ENCODE measurements at places on chromosomes 6 and 20.

- DNase-seq = no peak
Measured at GRCh38 chr6:3534599-3534998, 77.7 kb upstream of the SLC22A23 start.

DNA sequence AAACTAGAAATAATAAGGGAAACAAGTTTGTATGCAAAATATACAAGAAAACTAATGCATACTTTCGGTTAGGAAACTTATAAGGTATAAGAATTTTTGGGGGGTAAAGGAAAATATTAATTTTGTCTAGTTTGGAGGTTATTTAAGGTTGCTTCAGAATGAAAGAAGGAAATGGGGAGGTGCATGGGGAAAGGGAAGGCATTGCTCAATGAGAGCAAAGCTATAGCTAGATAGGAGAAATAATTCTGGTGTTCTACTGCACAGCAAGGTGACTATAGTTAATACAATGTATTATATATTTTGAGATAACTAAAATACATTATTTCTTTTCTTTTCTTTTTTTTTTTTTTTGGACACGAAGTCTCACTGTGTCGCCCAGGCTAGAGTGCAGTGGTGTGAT, 5.4 kb upstream of the MYMX start:
- DNase-seq = no peak

GRCh38 chr20:13898012-13898612, 92.3 kb downstream of the SEL1L2 start:
- no peak for DNase-seq

DNA sequence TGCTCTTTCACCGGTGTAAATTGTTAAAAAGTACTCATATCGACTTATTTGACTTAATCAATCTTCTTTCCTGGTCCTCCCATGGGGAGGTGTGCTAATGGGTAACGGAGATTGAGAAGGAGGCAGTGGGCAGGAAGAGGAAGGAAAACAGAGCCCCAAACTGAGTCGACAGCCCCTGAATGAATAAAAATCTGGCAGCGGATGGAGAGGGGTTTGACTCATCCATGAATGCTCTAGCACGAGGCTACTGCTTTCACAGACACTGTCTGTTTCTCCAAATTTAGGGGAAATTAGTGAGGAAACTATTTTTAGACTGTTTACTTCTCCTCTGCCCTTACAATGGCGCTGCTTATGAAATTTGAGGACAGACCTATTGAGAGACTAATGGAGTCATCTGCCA, 142.2 kb upstream of the ATXN1 start:
- no peak for DNase-seq

- peak; percentile 63 for DNase-seq
Measured at GRCh38 chr6:119313937-119314884, 35.4 kb downstream of the MAN1A1 start.

DNA sequence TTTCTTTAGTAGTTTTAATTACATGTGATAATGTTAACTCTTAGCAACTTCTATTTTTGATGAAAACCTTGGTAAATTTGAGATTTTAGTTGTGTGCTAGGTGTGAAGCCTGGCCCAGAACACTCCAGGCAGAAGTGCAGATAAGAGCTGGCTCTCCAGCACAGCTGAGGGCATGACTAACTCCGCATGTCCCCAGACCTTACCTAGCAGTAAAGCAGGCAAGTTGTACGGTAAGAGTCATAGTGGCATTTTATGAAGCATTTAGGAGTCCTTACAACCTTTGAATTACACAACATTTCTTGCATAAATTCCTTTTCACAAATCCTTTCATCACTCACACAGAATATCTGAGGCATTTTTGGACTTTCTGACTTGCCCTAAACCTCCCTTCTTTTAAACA, 67.2 kb downstream of the OPRM1 start:
- no peak for DNase-seq

DNA sequence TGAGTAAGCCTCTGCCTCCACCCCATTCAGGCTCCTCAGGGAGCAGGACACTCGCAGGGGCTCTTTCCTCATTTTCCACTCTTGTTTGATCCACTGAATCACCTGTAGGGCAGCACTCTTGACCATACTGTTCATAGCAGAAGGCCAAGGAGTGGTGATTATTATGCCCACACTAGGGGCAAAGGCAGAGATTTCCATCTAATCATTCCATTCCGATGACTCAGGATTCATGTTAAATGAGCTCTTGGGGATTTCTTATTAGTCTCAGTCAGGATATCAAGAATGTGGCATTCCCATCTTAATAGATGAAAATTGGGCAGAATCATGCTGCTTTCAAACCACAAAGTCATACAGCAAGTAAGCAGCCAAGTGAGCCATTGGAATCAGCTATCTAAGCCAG, 101.9 kb upstream of the MOCS1 start:
- DNase-seq = no peak

- DNase-seq = no peak
Measured at GRCh38 chr6:10194816-10195672, 219.8 kb downstream of the TFAP2A start.

GRCh38 chr20:34403063-34403827, 40.2 kb downstream of the ITCH start:
- DNase-seq = no peak

- DNase-seq = no peak
Measured at GRCh38 chr6:70551566-70551965, 15.2 kb upstream of the SDHAF4 start.

DNA sequence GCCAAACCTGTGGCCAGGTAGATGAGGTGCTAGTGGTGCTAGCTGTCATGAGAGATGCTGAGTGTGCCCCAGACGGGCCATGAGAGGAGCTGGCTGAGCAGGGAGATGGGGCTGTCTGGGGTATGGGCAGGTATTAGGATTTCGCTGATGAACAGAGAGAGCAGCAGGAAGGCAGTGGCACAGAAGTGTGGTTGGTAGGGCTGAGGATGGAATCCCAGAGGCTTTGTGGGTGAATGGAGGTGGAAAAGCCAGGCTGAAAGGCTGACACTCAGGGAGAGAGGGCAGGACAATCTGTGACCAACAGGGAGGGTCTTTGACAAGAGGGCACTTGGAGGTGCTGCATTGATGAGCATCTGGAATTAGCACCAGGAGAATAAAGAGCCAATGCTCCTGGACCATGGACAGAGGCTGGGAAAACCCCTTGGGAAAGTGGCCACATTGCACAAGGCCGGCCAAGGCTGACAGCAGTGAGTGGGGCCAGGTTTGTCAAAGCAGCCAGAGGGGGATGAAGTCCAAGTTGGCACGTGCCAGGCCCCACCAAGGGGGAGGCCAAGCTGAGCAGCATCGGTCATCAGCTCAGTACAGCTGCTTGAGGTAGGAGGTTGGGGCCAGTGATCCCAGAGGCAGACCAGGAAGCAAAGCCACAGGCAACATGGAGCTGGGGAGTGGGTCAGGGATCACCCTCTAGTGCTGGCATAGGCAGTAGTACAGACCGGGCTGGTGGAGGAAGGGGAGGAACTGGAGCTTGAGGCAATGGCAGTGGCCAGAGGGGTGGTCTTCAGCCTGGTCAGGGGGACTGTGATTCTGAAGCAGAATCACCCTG, 19.7 kb upstream of the SGK2 start:
- DNase-seq = no peak

DNA sequence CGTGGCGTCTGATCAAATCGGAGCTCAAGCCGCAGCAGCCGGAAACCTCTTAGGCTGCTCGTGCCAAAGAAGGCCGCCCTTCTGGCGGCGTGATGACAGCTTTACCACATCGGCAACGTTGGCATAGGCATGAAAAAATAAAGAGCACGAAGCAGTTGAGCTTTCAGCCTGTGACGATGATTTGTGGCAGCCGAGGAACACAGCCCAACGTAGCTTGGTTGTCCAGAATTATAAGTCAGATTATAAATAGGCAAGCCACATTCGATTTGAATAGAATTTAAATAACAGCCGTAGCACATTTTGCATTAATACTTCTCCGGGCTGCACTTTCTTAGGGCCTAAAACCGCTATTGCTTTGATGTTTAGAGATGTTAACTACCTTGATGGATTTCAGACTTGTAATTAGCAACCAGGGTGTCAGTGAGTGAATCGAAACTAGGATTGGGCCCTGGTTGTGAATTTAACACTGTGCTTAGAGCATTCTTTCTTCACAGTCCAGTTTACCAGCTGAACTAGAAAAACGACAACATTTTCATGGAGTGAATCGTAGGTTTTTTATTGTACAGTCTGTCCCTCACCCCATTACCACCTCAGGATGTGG, 864 bp upstream of the BCLAF1 start:
- peak; percentile 90 for DNase-seq

DNA sequence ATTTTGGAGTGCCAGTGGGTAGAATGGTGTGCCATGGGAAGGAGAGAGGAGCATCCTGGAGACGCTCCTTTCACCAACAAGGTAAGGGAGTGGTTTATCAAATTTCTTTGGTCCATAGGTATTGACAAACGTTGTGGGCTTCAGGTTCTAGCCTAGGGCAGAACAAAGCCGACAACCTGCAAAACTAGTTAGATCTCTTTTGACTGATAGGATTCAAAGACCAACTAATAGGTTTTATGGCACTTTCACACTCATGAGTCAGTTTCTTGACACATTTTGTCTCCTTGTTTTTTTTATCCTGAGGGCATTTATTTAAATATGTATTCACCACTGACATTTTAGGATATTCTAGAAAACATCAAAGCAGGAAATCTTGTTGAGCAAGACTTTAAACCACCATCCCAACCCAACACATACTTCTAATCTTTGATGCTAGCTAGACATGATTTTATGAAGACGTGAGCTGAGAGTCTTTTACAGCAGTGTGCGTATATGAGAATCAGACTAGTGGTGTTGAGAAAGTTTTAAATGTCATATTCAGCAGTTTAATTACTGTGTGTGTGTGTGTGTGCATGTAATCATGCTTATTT, 370.4 kb upstream of the HSF2 start:
- no peak for DNase-seq

- DNase-seq = no peak
Measured at GRCh38 chr6:105536961-105537360, 134.1 kb upstream of the PREP start.

DNA sequence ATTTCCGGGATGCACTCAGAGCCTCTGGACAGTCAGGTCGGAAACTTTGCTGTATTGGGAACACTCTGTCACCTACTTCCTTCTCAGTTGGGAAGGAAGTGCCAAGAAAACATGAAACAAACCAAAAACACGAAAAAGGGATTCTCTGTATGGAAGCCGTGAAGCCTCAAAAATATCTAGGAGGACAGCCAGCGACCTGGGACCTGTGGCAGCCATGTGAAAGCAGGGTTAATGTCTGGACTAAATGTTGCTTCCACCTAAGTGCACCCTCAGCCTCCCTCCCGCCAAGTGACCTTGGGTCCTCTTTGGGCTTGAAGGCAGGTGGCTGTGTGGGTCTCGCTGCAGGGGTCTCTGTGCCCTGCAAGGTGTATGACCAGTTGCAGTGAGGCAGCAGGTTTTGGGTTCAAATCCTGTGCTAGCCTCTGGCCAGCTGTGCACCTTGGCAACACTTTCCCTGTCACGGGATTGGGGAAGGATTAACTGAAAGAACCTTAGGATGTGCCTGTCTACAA, 851 bp downstream of the MAVS start:
- no peak for DNase-seq

GRCh38 chr6:42564506-42564825, 637 bp downstream of the UBR2 start:
- no peak for DNase-seq

DNA sequence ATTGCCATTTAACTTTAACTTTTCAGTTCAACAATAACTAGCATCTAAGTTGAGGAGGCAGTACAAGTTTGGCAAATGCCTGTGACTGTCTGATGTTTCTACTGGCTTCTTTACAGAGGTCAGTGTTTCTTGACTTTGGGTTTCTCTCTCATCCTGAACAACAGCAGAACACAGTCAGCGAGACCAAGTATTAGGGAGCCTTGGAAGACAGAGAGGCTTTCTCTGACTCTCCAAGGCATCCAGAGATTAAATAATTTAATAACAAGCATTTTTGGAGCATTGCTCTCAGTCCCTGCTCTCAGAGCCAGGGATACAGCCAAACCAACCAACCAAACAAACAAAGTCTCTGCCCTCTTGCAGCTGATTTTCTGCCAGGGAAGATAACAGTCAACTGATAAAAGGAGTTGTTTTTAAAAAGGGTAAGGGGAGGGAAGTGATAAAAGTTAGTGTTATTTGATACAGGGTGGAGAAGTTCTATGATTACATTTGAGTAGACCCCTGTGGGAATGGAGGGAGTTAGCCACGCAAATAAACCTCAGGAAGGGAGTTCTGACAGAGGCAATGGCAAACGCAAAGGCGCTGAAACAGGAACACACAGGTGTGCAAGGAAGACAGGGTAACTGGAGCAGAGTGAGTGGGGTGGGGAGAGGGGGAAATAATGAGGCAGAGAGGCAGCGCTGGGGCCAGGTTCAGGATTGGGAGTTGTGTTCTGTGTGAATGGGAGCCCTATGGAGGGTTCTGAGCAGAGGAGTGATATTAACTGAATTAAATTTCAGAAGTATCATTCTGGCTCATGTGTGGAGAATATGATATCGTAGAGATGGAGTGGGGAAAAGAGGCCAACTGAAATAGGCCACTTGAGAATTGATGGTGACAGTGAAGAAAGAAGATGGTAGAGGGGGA, 55.2 kb downstream of the SEL1L2 start:
- DNase-seq = no peak

- no peak for DNase-seq
Measured at GRCh38 chr6:109121411-109121810, 26.1 kb downstream of the CEP57L1 start.

- DNase-seq = no peak
Measured at GRCh38 chr20:35039146-35039545, 53.5 kb downstream of the TRPC4AP start.

GRCh38 chr6:31400467-31401289, 2.7 kb upstream of the MICA start:
- DNase-seq = peak; percentile 90

- peak; percentile 29 for DNase-seq
Measured at GRCh38 chr20:53929974-53930650, 140.3 kb downstream of the BCAS1 start.

- no peak for DNase-seq
Measured at GRCh38 chr6:5553767-5554166, 292.5 kb downstream of the FARS2 start.

GRCh38 chr6:145848541-145848940, 33.9 kb upstream of the FBXO30 start:
- DNase-seq = no peak

DNA sequence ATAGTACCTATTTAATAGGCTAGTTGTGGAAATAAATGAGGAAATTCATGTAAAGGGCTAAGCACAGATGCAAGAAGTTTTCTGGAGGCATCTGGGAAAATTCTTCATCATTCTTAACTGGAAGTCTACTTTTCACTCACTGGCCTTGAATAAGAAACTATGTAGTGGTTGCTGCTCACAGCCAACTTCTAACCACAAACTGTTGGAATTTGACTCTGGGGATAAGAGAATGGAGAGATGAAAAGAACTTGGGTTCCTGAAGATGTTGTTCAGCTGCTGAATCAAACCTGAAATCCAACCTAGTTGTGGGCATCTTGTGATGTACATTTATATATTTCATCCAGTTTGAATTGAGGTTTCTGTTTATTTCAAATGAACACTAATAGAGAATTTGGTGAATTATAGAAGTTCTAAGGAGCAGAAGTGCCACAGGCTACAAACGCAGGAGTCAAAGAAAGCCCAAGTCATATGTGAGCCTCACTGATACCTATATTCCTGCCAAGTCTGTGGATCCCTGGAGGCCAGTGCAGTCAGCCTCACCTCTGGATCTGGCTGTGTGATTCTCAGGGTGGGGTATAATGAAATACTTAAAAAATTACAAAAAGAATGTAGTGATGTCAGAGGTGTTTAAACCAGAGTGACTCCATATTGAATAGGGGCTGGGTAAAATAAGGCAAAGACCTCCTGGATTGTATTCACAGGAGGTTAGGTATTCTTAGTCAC, 18.7 kb upstream of the MEI4 start:
- no peak for DNase-seq

GRCh38 chr6:31037682-31038081, 27.4 kb downstream of the MUC22 start:
- DNase-seq = no peak
